ENCODE measurements at places on chromosomes 2 and 18.

- no peak for DNase-seq
Observed at GRCh38 chr2:28687171-28687570, 64.5 kb upstream of the PPP1CB start.

- DNase-seq, result no peak
Observed at GRCh38 chr2:96320326-96320725, 4.8 kb upstream of the ITPRIPL1 start.

- no peak for DNase-seq
Observed at GRCh38 chr2:199659207-199659606, 191.8 kb downstream of the FTCDNL1 start.

GRCh38 chr18:73948497-73948896 lies 199.1 kb downstream of the FBXO15 start:
- no peak for DNase-seq

DNA sequence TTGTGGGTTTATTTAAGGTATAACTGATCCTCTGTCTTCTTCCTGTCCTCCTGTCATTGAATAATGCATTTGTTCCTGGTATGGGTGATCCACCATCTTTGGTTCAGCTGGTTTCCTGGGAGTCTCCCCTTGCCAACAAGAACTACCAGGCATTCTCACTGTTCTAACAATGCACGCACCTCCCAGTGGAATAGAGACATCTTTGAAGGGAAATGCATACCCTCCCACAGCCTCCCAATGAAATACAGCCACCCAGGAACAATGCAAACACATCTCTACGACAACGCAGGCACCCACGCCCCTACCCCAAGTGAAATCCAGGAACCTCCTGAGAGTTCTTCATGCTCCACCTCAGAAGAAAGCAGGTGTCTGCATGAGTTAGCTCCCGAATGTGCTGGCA lies 318.0 kb downstream of the SOX11 start:
- DNase-seq, result no peak

DNA sequence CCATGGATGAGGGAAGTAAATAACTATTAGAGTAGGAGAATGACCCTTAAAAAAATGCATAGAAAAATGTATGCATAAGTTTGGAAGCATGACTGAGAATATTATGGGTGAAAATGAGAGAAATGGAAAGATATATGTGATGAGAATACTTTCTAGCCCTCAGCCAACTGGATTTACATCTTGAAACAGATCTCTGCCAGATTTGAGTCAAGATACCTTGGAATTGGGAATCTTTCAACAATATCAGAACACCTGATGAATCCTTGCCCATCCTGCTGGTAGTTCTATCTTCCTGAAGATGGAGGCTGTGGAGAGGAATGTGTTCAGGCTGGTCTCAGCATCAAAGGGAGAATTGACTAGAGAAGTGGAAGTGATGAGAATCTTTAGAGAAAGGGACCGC lies 5.8 kb downstream of the TET3 start:
- DNase-seq, result no peak

GRCh38 chr2:127164761-127165538 lies 55.1 kb downstream of the CYP27C1 start:
- no peak for DNase-seq

DNA sequence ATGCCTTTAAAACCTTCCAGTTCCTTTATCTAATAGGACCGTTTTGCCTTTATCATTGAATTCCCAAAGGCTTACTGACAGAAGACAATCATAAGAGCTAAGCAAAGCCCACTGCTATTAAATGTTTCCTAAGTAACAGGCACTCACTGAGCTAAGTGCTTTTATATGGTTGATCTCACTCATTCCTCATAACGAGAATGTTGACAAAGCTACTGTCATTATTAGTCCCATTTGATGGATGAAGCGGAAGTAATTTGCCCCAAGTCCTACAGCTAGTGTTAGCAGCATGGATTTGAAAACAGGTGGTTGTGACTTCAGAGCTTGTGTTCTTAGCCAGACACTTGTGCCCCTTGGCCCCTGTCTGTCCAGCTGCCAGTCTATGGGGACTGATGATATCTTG lies 134.8 kb upstream of the SERPINE2 start:
- DNase-seq, result no peak

DNA sequence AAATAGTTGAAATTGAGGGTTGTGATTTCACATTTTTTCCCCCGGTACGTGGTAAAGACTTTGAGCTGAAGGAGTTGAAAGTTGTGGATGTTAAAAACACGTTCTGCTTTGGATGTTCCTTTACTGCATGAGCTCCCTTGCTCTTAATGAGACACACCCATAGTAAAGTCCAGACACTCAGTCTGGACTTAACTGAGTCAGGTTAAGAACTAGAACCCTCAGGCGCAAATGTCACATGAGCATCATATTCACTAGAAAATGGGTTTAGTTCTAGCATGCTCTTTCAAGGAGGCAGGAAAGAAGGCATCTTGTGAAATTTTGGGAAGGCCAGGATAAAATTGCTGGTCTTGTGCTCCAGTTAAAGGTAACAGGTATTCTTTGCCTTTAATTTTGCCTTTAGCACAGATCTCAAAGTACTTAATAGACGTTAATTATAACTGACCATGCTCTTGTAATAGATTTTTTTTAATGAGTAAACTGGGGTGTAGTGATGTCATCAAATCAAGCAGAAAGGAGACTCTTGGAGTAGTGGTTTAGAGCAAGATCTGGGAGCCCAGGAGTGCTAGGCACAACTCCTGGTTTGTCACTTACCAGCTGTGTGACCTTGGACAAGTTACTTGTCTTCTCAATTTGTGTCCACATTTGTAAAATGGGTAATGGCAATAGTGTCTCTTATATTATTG lies 20.6 kb downstream of the ITGA6 start:
- DNase-seq, result no peak

GRCh38 chr2:46699934-46700256 lies 215.7 kb downstream of the MCFD2 start:
- DNase-seq, result no peak

GRCh38 chr2:138244501-138244925 lies 257.1 kb upstream of the SPOPL start:
- no peak for DNase-seq

DNA sequence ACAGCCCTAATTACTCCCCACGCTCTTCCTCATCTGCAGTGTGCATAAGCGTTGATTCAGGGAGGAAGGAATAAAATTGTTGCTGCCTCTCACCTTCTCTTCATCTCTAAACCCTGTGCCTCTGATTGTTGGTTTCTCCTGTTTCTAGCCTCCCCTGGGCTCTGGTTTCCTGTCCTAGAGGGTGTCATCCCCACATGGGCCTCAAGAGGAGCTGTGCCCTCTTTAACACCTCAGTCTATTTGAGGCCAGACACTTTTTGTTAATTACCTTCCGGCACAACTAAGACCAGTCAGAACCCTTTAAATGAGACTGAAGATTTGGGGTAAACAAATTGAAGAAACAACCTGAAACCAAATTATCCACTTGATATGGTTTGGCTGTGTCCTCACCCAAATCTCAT lies 9.7 kb downstream of the CTAGE1 start:
- DNase-seq, result no peak

DNA sequence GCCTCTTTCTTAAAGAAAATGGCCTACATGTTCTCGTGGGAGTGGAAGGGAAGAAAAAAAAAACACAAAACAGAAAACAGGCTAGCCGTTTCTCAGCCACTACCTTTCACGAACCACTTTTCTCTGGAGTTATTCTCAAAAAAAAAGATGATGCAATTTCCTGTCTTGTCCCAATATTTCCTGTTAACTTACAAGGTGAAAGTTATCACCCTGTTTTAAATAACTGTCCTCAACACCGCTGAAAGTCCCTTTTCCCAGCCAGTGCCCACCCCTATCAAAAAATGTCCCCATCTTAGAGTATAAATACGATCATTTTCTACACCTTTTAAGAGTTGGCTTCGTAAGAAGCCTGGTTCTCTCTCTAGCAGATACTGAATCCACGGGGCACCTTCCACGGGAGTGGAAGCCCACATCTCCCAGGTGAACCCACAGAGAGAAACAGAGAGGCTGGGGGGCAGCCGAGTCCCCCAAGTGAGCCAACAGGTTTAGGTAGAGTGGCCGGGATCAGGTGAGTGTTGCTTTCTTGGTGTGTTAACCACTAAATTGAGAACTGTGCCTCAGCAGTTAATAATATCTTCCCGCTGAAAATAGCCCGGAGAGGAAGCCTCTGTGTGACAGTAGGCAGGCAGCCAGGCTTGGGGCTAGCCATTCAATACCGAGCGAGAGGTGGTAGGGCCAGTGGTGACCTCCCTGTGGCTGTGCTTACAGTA lies 15.9 kb downstream of the SMAD7 start:
- DNase-seq, result no peak

DNA sequence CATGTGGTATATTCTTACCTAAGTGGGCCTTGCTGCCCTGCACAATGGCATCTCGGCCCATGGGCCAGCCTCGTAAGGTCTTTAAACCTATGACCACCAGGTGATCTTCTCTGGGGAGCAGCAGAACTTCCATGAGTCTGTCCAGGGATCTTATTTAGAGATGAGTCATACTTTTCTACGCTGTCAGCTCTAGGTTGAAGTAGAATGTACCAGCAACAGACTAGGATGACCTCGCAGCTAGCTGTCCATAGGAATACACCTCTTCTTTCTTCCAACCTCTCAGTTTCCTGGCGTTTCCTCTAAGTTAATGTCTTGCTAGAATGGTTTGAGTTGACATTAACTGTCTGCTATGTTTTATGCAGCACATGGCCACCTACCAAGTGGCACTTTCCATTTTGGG lies 15.6 kb upstream of the CXCR4 start:
- DNase-seq, result no peak

GRCh38 chr2:84393829-84394228 lies 65.3 kb downstream of the SUCLG1 start:
- DNase-seq, result no peak

GRCh38 chr18:7157760-7158159 lies 40.2 kb upstream of the LAMA1 start:
- no peak for DNase-seq

- no peak for DNase-seq
Observed at GRCh38 chr2:30268296-30268871, 37.0 kb downstream of the LBH start.

DNA sequence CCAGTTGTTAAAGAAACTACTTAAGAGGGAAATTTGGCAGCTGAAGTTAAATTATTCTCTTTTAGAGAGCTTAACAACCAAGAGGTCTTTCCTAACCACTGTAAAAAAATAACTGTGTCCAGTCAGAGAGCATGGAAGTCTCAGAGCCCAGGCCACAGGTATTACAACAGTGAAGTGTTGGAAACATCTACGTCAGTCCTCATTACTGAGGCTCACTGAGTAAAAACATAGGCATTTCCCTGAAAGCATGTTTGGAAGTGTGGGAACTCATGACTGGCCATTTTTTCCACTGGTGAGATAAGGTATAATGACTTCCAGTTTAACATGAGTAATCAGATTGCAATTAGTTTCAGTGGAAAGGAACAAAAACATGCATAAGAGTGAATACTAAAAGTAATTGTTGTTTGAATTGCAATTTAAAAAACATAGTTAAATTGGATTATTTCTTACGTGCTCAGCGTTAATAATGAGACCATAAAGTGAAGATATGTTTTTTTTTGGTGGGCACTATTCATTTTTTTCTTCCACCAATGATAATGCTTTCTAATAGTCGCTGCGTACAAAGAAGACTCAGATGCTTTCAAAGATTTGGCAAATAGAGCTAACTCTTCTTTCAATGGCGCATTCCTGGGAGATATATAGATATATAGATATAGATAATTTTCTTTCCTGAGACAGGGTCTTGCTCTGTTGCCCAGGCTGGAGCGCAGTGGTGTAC lies 60.8 kb downstream of the EFEMP1 start:
- DNase-seq, result peak; percentile 99

DNA sequence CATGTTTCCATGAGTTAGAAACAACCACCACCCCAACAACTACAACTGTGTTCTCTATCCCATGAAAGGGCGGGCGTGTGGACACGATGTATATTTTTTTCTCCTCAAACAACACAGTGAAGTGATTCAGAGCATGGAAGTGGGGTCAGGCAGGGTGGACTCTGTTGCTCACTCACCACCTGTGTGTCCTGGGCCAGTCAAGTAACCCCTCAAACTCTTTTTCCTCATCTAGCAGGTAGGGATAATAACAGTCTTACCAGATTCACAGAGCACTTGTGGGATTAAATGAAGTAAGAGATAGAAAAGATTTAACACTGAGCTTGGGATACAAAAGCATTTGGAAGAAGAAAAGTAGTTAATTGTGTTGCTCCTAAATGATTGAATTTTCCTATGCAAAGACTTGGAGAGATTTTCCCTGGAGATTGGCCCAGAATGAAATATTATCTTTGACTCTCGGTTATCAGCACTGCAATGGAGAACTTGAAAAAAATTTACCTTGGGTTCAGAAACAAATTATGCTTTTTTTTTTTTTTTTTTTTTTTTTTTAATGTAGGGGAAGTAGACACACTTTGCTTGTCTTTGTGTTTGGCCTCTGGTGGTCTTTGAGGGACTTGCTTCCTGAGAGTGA lies 161.9 kb upstream of the EPAS1 start:
- no peak for DNase-seq

- no peak for DNase-seq
Observed at GRCh38 chr2:102435741-102436140, 12.8 kb downstream of the IL18RAP start.

GRCh38 chr2:142180820-142181533 lies 50.2 kb upstream of the LRP1B start:
- no peak for DNase-seq

GRCh38 chr2:217713395-217714286 lies 289.2 kb downstream of the TNS1 start:
- DNase-seq, result no peak

DNA sequence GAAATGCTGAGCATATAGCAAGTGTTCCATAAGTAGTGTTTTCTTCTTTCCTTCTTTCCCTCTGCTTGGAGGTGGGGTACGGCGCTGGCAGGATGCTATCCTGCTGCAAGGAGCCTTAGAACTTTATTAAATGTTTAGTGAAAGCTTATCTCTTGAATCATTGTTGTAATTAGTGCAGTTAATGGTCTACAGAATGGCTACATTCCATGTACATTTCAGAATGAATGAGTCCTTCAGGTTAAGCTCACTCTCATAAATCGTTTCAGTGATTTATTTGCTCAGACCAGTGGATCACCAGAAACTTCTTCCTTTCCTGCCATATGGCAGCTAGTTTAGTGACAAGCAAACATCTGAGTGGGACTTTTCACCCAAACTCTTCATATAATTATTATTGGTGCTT lies 3.3 kb upstream of the YWHAQ start:
- DNase-seq, result no peak

GRCh38 chr2:168034616-168035015 lies 212.8 kb downstream of the STK39 start:
- no peak for DNase-seq

- DNase-seq, result no peak
Observed at GRCh38 chr18:12038082-12038638, 55.5 kb upstream of the ANKRD62 start.

- no peak for DNase-seq
Observed at GRCh38 chr2:38601463-38602135, 1.1 kb downstream of the HNRNPLL start.

Data from kidney epithelial cell (primary cell).